ENCODE measurements at places on chromosomes 5 and 9.

DNA sequence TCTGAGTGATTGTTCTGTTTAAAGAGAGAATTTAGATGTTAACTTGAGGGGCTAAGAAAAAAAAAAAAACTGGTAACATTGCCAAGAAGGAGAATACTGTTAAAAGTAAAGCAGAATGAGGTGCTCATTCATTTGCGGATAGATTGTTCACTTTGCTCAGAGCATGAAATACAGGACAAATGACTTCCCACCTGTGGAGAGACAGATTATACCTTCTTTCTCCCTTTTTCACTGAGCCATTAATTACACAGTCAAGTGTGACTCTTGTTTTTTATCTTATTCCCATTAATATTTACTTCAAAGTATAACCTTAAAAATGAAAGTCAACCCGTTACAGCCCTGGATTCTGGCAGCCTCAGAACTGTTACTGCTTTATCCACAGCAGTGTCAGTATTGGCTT lies 264.5 kb downstream of the TAF11L14 start:
- no peak for DNase-seq

- no peak for DNase-seq
Observed at GRCh38 chr9:125156551-125156950, 13.2 kb upstream of the SCAI start.

DNA sequence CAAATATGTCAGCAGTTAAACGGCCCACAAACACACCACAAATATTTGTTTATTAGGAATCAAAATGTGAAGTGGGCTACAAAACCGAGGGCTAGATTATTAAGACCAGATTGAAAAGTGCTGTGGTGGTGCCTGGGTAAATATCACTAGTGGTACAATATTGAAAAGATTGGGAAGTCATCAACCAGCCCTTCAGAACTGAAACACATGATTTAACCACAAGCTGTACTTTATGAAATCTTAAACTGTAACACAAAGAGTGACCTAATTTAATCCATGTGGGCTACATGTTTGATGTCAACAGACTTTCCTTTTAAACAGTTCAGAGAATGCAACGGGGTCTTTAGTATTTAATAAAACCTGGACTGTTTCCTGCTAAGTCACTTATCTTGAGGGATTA lies 182.3 kb downstream of the SPATA31D1 start:
- no peak for DNase-seq

DNA sequence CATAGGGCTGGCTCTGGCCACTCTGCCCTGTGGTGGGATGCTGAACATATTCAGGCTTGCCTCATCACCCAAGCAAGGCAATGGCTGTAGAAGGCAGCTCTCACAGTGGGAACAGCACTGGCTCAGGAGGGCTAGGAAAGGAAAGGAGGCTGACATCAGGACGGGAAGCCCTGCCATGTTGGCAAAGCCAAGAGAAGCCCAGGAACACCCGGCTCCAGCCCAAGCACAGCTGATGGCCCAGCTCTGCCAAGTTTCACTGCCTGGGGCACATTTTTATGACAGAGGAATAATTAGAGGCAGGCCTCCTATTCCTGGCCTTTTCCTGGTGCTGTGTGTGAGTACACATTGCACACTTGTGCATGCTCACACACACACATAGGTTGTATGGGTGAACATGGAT lies 163.6 kb upstream of the SMIM23 start:
- DNase-seq = no peak

- DNase-seq = no peak
Observed at GRCh38 chr5:80246995-80247729, 8.7 kb downstream of the SERINC5 start.
